ENCODE measurements at places on chromosomes 1 and 21.

GRCh38 chr1:116569776-116570357 lies 959 bp downstream of the CD58 start:
- no peak for DNase-seq

DNA sequence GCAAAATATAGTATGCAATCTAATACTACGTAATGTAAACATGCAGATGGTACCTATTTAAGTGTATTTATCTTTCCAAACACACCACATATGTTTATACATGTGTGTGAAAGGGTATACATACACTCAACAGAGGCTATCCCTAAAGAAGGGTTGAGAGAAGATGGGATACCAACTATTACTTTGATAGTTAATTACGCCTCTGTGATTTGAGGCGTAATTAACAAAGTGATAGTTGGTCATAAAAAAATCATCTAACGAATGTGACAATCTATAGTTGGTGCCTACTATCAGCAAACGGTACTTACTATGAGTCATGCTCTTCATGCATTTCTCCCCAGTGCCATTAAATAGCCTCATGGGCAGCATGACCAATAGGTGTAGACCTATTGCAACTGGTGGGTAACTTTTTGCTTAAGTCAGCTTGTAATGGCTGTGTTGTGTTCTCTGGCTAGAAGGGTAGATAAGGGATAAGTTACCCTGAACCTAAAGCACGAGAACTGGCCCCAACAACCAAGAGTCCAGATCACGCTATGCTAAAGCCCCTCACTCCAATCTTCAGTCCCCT lies 15.3 kb downstream of the RCAN1 start:
- DNase-seq, result no peak

- no peak for DNase-seq
Measured at GRCh38 chr1:202623075-202623474, 87.2 kb downstream of the SYT2 start.

DNA sequence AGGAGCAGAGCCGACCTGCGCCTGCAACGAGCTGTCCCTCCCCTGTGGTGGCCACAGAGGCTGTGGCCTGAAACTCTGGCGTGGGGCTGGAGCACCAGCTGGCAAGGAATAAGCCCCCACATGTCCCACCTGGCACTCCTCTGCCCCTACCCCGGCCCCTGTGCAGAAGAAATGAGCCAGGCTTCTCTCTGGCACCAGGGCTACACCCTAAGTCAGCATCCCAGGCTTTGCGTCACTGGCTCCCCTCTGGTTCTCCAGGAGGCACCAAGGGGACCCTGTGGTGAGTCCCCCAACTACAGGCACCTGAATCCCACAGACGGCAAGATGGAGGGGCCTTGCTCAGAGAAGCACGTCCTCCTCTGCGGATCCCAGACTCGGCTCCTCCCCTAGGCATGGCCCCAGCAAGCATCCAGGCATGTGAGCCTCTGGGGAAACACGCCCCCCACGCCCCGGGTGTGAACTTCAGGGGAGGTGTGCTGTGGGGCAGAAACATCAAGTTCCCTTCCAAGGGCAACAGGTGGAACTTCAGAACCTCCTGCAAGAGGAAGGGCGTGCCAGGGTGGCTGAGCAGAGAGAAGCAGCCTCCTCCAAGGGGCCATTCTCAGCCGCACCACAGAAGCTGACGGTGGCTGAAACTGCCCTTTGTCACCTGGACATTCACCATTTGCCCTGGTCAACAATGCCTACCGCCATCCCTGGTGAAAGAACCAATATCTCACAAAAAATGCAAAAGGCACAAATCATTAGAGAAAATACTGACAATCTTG lies 2.9 kb downstream of the KRTAP10-7 start:
- no peak for DNase-seq

DNA sequence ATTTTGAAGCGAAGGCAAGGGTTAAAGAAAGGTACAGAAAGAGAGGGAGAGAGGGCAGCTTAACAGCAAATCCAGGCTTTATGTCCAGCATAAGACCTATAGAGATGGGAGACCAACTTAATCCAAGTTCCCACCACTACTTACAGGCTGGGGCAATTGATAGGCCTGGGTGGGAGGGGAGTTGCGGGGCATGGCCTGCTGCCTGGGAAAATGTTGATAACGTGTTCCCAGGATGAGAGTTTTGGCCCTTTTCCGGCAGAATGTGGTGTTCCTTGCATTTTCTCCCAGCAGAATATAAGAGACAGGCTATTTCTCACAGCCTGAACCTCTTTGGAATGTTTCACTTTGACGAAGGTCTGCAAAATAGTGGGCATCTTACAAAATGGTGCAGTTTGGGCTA lies 34.9 kb upstream of the PLA2G5 start:
- no peak for DNase-seq

- DNase-seq, result no peak
Measured at GRCh38 chr1:68198752-68199151, 33.6 kb downstream of the WLS start.

DNA sequence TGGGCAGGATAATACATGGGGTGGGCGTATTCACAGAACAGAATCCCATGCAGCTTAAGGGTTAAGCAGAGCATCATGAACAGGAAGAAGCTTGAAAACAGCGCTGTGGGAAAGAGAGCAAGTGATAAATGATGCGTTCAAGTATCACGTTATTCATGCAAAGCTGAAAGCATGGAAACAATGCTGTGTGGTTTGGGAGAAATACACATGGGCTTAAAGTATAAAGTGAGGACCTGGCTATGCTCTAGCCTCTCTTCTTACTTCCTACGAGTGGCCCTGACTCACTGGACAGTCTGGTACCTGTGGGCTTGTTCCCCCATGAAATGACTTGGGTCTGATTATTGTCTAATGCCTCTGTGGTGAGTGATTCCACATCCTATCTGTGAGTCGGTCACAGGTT lies 25.7 kb downstream of the TMPRSS2 start:
- DNase-seq, result no peak

GRCh38 chr1:65066419-65066765 lies 81.6 kb upstream of the AK4 start:
- no peak for DNase-seq

DNA sequence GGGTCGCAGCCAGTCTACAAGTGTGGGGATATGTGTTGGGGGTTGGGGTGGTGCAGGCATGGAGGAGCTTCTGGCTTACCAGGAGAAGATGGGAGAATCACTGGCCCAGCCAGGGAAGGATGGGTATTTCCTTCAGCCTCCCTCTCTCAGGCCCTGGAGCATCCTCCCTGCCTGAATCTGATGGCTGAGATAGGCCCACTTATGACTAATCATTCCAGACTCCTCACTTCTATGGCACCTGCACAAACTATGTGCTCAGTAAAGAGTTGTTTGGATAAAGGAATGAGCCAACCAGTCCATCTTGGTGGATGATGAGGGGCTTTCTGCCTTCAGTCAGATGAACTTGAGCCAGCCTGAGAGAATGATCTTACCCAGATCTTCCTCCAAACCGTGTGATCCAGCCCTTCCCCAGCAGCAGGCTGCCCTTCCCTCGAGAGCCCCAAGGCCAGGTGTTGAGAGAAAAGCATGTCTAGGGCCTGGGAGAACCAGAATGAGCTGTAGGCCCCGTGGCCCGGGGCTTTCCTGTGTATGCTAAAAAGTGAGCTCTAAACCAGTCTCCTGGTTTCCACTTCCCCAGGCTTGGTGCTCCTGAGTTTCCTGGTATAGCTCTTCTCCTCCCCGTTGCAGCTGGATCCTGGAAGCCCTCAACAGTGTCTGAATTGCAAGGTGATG lies 1.3 kb downstream of the GPA33 start:
- peak; percentile 2 for DNase-seq

- DNase-seq, result no peak
Measured at GRCh38 chr21:20459838-20460237, 538.4 kb upstream of the NCAM2 start.

DNA sequence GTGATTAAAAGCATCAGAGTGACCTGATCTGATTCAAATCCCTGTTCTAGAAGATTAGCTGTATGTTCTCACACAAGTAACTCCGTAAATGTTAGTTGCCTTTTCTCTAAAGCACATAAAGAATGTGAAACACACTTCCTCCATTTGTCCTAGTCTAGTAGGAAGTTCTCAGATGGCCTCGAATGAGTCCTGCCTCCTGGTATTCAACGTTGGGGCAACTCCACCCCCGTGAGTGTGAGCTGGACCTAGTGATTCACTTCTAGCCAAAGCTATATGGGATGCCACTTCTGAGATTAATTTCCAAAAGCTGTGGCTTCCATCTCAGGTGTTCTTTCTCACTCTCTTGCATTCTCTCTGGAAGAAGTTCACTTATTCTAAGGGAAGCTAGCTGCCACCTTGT lies 267.6 kb downstream of the GPATCH2 start:
- no peak for DNase-seq

- no peak for DNase-seq
Measured at GRCh38 chr1:31708324-31708723, 4.5 kb upstream of the COL16A1 start.

- DNase-seq, result no peak
Measured at GRCh38 chr1:204692325-204692840, 6.8 kb upstream of the LRRN2 start.

- DNase-seq, result no peak
Measured at GRCh38 chr1:27547220-27548116, 56.5 kb downstream of the AHDC1 start.

- no peak for DNase-seq
Measured at GRCh38 chr1:248778906-248779305, 23.3 kb upstream of the LYPD8 start.

DNA sequence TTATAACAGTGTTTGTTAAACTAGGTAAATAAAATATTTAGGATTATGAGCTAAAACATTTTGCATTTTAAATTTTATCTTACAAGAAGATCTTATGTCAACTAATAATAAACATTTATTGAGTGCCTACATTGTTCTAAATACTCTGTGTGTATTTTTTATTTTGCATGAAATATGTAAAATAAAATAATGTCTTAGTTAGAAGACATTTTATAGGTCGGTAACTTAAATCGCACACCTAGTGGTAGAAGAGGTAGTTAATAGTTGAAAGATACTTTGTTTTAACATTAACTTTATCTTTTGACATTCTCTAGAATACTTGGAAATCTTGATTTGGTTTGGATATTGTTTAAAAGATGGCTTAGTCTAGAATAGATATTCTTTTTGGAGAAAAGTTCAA lies 60.5 kb downstream of the RPS6KC1 start:
- no peak for DNase-seq

GRCh38 chr1:165204548-165204947 lies 152.0 kb downstream of the LMX1A start:
- no peak for DNase-seq

DNA sequence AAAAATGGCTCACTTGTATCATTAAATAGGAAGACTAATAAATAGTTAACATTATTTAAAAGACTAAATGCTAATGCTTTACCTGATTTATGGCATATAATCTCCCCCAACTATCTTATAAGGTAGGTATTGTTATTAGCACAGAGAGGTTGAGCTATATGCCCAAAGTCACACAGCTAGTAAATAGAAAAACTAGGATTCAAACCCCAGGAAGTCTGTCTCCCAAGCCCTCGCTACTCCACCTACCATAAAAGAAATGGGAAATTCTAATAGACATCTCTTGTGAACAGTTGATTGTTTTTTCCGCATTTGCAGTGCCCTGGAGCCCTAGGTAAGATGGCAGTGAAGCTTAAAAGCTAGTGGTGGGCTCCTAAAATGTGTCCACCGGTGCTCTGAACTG lies 65.2 kb upstream of the SOD1 start:
- DNase-seq, result no peak

DNA sequence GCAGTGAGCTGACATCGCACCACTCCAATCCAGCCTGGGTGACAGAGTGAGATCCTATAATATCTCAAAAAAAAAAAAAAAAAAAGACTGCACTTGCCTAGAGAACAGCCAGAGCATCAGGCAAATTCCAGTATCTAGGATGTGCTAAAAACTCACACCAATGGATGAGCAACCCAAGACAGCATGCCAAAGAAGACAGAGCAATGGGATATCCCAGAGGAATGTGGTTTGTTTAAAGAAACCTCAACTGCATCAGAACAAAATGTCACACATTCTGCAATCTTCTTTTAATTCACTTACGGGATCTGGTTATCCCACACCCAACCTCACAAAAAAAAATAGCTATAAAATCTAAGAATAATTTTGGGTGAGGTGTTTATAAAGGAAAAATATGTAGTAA lies 7.3 kb downstream of the KCNH1 start:
- DNase-seq, result no peak

GRCh38 chr1:209062863-209063262 lies 520.7 kb upstream of the CAMK1G start:
- DNase-seq, result no peak

- no peak for DNase-seq
Measured at GRCh38 chr1:187634940-187635339, 806.2 kb downstream of the PLA2G4A start.

DNA sequence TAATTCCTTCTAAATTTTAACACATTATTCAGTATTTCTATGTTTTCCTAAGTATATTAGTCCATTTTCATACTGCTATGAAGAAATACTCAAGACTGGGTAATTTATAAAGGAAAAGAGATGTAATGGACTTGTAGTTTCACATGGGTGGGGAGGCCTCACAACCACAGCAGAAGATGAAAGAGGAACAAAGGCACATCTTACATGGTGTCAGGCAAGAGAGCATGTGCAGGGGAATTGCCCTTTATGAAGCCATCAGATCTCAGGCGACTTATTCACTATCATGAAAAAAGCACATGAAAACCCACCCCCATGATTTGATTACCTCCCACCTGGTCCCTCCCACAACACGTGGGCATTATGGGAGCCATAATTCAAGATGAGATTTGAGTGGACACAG lies 15.6 kb downstream of the GBP5 start:
- no peak for DNase-seq

DNA sequence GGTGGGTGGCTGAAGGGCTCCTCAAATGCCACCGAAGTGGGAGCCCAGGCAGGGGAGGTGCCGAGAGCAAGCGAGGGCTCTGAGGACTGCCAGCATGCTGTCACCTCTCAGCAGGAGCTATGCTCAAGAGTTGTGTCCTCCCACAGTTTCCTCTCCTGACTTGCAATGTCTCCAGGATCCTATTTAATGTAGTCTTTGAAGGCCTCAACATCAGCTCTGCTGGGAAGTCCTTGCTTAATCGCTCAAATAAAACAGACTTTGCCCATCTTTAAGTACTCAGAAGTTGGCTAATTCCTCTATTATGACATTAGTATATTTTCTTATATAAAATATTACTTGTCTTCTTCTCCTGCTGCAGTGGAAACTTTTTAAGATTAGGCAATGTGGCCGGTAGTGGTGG lies 154.2 kb upstream of the NRIP1 start:
- DNase-seq, result no peak

- no peak for DNase-seq
Measured at GRCh38 chr1:203524152-203524551, 30.2 kb downstream of the OPTC start.

GRCh38 chr1:247530785-247531184 lies 5.5 kb downstream of the OR2C3 start:
- DNase-seq, result no peak

DNA sequence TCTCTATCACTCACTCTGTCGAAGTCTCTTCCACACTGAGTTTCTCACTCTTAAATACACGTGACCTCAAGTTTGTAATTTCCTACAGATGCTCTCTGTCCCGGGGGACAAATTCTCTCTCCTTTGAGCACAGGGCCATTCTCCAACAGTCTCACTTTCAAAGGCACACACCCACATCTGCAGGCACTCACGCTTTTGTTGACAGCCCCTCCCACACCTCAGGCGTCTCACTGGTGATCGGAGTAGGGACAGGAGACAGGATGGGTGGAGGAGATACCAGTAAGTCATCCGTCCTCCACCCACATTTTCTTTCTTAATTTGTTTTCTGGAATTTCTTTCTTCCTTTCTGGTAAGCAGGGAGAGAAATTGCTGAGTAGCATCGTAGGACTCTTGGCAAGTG lies 40.6 kb upstream of the GREM2 start:
- no peak for DNase-seq

GRCh38 chr1:79004916-79005315 lies 1.6 kb downstream of the ADGRL4 start:
- no peak for DNase-seq

GRCh38 chr21:31554511-31555022 lies 104.9 kb upstream of the SOD1 start:
- no peak for DNase-seq
